ENCODE measurements at places on chromosomes 3 and 15.

DNA sequence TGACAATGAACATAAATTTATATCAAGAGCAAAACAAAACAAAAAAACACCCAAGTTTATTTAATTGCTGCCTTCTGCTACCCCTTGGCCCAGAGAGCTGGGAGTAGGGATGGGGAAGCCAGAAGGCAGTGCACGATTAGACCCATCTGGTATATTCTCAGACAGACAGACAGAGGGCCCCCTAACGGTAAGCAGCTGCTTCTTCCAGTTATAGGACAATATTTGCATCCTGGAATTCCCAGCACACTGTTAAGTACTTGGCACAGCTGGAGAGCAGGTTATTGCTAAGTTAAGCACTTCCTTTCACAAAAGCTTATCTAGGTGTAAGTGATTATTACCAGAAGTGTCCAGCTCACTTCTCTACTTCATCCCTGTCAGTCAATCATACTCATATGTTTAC is 39.3 kb downstream of the C2CD4B start:
- DNase-seq = no peak

DNA sequence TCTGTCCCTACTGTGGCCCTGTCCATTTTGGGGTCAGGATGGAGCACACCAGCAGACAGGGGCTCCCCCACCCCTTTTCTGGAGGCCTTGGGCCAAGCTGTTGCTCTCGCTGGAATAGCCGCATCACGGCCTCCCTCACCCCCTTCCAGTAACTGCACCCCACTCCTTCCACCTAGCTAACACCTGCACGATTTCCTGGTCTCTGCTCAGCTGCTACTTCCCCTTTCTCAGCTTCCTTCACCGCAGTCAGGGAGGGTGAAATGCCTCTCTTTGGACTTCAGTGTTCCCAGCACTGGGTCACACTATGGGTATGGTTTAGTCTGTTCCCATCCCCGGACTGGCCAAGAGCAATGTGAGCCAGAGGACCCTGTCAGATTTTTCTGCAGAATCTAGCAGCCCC is 400.2 kb downstream of the MCTP2 start:
- DNase-seq = no peak

DNA sequence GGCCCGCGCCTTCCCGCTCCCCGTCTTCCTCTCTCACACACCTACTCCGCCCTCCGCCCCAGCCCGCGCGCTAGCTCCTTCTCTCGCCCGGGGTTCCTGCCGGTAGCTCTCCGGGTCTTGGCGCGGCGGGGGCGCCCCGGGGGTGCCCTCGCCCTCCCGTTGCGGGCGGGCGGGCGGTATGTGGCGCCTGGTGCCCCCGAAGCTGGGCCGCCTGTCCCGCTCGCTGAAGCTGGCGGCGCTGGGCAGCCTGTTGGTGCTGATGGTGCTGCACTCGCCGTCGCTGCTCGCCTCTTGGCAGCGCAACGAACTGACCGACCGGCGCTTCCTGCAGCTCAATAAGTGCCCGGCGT is 507 bp downstream of the DIPK2A start:
- no peak for DNase-seq

- DNase-seq = no peak
Observed at GRCh38 chr3:94246171-94246570, 183.3 kb downstream of the NSUN3 start.

DNA sequence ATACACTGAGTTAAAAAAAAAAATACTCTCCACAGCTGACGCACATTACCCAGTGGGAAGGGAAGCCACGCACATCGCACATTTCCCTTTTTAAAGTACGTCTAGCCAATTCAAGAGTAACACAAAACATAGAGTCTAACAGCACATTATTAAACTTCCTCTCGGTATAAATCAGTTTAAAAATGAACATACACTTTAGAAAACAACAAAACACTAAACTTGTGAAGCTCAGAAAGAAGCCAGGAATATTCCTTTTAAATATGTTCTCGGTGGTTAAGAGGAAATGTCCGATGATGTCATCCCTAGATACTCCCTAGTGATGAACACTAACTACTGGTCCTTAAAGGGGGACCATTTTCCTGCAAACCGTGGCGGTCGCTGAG is 721 bp downstream of the MYEF2 start:
- DNase-seq = no peak

DNA sequence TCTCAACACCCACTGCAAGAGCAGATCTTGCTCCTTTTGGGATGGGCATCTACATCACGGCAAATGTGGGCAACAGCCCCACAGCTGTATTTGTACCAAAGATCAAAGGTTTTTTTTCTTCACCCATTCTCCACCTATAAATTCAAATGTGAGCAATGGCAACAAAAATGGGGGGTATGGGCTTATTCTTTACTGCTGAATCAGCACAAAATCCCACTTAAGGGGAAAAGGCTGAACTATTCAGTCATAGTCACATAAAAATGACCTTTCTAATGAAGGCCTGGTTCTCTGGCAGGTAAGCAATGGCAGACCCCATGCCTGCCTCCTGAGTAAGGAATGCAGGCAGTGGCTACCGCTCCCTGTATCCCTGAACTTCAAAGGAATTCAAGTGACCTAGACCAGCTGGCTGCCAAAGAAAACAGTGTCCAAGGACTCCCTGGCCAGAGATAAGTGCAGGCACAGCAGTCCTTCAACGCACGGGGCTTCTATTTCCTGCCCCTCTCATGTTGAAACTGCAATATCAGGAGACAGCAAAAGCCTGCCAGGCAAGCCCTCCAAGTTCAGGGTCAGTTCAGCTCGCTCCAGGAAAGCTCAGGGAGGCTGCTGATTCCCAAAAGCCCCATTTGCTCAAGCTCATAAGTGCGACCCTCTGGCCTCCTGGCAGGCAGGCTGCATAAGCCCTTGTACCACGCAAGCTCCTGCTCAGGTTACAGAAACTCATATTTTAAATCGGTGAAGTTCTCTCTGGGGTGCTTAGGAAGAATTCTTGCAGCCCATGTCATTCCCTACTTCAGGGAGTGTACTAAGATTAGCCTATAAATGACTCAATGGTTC is 134.1 kb downstream of the PDZRN3 start:
- DNase-seq = no peak

- DNase-seq = no peak
Observed at GRCh38 chr3:69297501-69297900, 88.4 kb downstream of the FRMD4B start.

- no peak for DNase-seq
Observed at GRCh38 chr3:187821616-187822317, 76.5 kb upstream of the BCL6 start.

DNA sequence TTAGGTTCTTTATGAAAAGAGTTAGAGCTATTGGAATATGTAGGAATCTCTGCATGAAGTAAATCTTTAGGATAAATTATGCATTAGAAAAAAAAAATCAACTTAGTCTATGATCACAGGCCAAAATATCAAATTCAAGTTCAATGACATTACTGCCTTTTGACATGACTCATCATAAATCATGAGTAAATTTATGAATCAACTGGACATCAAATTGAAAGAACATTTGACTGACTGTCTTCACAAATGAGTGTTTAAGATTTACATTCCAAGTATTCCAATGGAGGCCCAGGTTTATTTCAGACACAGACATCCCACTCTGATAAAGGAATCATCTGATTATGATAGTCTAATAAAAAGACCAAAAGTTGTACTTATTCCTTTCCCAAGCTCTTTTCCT is 192.8 kb upstream of the TTC14 start:
- DNase-seq = no peak

- DNase-seq = no peak
Observed at GRCh38 chr15:67004142-67004541, 61.3 kb upstream of the SMAD3 start.

DNA sequence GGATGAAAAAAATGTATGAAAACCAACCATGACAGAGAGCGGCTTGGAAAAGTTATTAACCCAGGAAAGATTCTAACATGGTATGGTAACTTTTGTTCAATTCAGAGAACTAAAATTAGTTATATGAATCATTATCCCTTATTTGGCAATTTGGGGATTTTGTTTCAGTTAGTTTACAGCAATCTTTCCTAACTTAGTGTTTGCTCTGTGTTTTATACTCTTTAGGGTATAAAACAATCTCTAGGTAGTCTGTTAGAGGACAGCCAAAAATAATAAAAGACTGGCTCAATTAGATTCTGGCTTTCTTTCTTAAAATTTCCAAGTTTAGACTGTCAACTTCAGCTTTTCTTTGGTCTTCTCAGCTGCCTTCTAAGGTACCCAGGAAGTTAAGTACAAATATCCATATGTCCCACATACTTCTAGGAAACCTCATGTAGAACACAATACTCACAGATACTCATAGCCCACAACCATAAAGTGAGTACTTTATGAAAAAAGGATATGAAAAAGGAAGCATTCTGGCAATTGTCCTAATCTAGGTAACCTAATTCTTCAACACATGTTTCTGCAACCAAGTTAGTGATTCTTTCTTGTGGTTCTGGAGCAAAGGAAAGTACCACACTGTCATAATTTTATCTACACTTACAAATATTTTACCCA is 849.3 kb downstream of the ROBO1 start:
- no peak for DNase-seq

- DNase-seq = no peak
Observed at GRCh38 chr15:26095710-26096330, 232.7 kb upstream of the ATP10A start.

GRCh38 chr3:112505907-112506306 is 6.6 kb upstream of the BTLA start:
- DNase-seq = no peak

GRCh38 chr15:98770984-98771383 is 122.6 kb downstream of the IGF1R start:
- DNase-seq = no peak

DNA sequence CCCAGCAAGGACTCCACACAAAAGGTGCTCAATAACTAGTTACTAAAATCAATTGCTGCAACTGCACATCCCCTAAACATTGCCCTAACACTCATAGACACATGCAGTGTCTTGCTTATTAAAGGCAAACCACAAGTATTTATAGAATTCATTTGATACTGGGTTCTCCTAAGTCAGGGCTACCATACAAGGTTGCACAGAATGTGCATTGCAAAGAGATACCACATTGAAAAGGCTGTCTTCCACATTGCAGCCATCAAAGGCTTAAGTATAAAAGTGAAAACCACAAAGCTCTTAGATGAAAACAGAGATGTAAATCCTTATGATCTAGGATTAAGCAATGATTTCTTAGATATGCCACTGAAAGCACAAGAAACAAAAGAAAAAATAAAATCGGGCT is 33.6 kb upstream of the TOPAZ1 start:
- DNase-seq = no peak

DNA sequence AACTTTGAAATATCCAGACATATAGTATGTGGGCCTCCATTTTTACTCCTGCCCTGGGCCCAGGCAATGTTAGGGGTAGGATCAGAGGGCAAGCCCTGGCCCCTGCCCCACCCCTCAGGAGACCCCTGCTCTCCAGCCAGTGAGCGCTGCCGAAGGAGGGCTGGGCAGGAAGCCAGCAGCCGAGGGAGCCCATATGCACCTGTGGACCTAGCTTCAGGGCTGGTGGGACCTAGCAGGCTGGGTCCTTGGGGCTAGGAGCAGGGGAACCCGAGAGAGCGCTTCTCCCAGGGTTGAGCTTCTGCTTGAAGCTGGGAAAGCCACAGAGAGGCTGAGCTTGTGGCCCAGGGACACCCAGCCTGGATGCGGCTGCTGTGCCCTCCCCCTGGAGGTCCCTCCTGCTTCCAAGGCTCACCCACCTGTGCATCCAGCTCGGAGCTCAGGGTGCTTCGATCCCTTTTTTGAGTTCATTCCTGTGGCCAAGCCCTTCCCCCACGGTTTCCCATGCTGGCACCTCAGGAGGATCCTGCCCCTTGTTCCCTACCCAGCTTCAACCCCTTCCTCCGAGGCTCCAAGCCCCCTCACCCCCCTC is 21.0 kb upstream of the CYP11A1 start:
- no peak for DNase-seq
